GM23248 (cell line): ENCODE measurements at places on chromosomes 7 and 10. TPM values are rescaled to one million over a fixed set of nuclear protein-coding genes. Genes with fewer than 3 reads are reported as not detected.

POLR2J2 gene
- total RNA-seq: 0.43 and 0.51 TPM in 2 replicates

CTAGE4 gene
- 1.3 TPM in 1 of 2 replicates, not detected in the other for total RNA-seq

SPDYE1 gene
- total RNA-seq: not detected in 2 replicates

GRCh38 chr10:96419351-96419750 lies 60.5 kb upstream of the OPALIN start:
- no peak for DNase-seq

DNA sequence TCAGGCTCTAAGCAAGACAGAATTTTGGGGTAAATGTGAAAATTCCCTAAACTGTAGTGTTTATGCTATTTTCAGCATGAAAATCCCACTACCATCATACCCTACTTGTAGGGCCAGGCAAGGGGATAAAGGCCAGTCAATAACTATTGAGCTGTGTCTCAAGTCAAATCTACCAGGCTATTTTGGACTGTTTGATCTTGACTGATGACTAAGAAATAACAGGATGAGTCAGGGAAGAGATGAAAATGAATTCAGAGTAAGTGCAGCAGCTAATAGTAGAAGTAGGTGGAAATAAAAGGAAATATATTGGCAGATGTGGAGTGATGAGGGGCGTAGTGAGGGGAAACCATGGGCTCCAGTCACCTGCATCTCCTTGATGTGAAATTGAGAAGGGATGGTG lies 225.8 kb upstream of the PHYHIPL start:
- peak; percentile 69 for DNase-seq

- DNase-seq: no peak
These were observed 421.4 kb upstream of the ZWINT start for GRCh38 chr10:56782503-56782902.

- DNase-seq: peak; percentile 39
These were observed 471.6 kb upstream of the AKR1E2 start for GRCh38 chr10:4354382-4354812.

DNA sequence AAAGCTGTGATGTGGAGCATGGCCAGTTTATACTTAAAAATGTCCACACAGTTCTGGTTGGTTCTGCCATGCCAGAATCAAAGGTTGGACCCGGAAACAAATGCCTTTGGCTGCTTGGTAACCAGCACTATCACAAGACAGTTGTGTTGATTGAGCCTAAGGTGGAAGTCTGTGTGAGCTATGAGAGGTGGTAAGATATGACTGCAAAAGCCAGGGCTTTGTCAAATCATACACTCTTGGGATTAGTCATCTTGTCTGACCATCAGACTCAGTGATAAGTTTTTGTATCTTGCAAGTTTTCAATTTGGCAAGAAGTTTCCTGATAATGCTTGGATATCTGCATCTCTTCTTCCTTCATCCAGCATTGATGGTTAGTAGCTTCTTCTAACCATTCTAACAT lies 35.5 kb downstream of the GPR141 start:
- DNase-seq: no peak

- peak; percentile 70 for DNase-seq
These were observed 41.9 kb downstream of the CDK1 start for GRCh38 chr10:60820093-60820754.

DNA sequence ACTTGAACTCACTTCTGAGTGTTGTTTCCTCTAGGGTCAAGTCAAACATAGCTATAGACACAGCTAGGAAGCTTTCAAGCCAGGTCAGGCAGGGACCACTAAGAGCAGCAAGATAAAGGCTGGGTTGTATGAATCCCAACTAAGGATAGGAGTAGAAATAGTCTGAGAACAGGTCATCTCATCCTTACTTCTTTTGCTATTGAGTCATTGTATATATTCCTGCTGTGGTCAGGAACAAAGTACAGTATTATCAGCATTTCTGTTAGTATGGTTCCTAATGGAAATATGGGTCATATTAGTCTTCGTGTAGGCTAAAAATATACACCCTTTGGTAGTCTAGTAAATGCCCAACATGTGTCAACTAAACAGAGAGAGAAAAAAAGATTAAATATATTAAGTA lies 145.3 kb downstream of the BTAF1 start:
- peak; percentile 44 for DNase-seq
